Left ventricle myocardium inferior (tissue), 1 donor: ENCODE measurements at places on chromosomes 1 and 21. TPM values are rescaled to one million over a fixed set of nuclear protein-coding genes. Genes with fewer than 3 reads are reported as not detected.

Gene IFI6
- total RNA-seq: 39.2 TPM

Gene LRRC53
- not detected for total RNA-seq

GRCh38 chr21:26405071-26405470 is 168.0 kb downstream of the CYYR1 start:
- no peak for DNase-seq

- DNase-seq: no peak
These were observed 857 bp downstream of the GPX7 start for GRCh38 chr1:52602856-52603600.

- peak; percentile 60 for DNase-seq
These were observed 20.6 kb upstream of the BCAR3 start for GRCh38 chr1:93702111-93702827.

DNA sequence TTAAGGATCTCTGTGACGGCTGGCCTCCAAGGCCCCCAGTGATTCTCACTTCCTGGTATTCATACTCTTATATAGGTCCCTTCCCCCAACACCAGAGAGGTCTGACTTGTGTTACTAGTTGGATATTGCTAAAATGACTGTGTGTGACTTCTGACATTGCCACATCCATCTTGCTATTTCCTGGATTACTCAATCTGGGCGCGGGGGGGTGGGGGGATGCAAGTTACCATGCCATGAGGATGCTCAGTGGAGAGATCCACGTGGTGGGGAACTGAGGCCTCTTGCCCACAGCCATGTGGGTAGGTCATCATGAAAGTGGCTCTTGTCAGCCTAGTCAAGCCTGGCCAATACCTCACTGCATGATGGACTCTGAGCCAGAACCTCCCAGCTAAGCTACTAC is 117.0 kb downstream of the UBE2U start:
- no peak for DNase-seq

DNA sequence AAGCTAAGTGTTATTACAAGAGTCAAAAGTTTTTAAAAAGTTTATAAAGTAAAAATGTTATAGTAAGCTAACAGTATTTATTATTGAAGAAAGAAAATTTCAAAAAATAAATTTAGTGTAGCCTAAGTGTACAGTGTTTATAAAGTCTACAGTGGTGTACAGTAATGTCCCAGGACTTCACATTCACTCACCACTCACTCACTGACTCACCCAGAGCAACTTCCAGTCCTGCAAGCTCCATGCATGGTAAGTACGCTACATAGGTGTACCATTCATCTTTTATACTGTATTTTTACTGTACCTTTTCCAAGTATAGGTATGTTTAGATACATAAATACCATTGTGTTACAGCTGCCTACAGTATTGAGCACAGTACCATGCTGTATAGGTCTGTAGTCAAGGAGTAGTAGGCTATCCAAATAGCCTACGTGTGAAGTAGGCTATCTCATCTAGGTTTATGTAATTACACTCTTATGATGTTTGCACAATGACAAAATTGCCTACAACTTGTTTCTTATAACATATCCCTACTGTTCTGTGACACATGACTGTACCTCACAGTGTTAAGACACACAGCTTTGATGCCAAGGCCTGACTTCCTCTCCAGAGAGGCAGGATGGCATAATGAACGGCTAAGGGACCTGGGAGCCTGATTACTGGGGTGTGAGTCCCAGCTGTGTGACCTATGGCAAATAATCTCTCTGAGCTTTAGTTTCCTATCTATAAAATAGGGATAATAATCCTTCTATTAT is 12.7 kb downstream of the DHCR24 start:
- no peak for DNase-seq

GRCh38 chr21:33441489-33442477 is 38.0 kb downstream of the TMEM50B start:
- DNase-seq: peak; percentile 47

DNA sequence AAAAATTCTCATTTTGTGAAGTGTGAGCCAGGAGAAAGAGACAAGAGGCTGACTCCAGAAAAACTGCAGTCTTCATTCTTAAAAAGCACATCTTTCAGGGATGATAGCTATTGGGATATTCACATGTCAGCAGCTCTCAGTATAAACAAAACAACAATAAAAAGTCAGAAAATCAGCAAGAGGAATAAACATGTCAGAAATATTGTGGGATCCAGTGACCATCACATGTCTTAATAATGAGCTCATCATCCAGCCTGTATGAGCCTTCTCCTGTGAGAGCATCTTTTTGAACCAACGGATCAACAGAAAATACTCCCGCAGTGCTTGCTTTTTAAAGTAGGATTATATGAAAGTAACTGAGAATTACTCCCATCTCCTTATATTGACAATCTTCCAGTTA is 241.6 kb downstream of the SMYD3 start:
- no peak for DNase-seq

- DNase-seq: no peak
These were observed 44.0 kb downstream of the GPR161 start for GRCh38 chr1:168092566-168093355.

DNA sequence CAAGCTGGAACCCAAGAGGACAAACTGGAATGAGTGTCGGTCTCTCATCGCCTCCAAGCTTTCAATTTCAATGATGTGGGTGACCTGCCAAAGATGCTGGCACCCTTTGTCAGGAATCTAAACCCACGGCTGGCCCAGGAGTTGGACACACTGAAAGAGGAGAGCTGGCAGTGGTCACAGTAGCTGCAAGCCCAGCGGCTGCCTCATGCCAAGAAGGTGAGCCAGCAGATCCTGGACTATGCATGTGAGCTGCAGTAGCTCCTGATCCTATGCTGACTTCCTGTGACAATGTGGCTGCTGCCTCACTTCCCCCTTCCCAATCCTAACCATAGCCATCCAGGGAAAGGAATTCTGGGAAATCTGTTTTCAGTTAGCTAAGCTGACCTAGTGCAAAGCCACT is 117.0 kb upstream of the VAV3 start:
- DNase-seq: no peak

GRCh38 chr1:86259390-86259789 is 102.8 kb upstream of the COL24A1 start:
- DNase-seq: no peak

GRCh38 chr1:39158327-39159086 is 46.0 kb upstream of the MACF1 start:
- DNase-seq: no peak

DNA sequence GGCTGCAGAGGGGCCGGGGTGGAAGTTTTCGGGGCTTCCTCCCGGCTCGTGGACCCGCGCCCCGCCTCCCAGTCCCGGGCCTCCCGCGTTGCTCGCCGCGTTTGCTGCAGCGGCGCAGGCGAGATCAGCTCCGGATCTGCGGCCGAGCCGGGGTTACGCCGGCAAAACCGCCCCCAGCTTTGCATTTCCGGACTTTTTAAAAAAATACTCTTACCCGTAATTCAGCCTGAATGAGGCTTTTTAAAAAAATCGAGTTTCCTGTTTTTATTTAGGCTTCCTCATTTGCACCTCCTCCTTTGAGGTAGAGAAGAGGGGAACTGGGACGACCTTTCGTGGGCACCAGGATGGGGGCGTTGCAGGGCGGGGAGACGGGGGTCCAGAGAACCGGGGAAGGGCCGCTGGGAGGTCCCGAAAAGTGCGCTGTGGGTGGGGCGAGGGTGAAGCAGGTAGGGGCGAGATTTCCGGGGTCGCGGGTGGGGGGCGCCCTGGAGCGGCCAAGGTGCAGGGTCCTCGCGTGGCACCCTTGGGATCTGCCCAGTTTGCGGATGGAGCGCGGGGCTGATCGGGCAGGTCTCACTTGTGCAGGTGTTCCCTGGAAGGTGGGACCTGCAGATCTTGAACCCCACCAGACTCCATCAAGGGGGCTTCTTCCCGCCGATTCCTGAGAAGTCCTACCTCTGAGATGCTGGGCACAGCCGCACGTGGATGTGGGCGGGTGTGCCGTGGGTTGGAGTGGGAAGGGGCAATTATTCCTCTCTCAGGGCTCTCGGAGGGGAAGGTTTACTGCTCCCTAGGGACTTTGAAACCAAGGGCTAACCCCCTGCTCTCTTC is 1.1 kb downstream of the PIK3CD start:
- DNase-seq: peak; percentile 35

GRCh38 chr1:110475362-110476027 is 24.5 kb downstream of the PROK1 start:
- no peak for DNase-seq
